GOT3 (cell line): ENCODE measurements at places on chromosomes 7 and 10.

GRCh38 chr7:37052705-37053104, 328.4 kb upstream of the AOAH start:
- DNase-seq = no peak

DNA sequence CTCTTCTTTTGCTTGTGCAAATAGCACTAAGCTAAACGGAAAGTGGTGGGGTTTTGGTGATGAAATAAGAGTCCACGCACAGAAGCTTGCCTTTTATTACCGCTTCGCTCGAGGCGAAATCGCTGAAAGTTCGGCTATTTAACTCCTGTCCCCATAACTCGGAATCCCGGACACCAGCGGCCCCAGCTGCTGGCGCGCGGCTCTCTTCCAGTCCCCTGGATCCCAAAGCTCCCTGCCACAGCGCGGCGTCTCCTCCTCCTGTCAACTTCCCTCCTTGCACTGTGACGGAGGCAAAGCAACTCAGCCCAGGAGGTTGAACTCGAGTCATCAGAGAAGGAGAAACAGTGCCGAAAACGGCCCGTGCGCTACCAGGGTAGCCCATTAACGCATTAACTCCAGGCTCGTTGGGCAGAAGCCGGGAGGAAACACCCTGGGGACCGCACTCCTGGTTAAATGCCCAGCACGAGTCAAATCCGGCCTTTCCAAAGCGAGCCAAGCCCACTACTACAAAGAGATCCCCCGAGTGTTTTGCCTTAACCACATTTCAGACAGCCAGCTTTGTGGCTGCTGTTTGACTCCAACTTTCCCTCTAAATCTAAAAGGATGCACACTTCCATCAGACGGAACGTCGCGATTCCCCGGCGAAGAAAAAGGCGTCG, 1.3 kb downstream of the SEMA3D start:
- DNase-seq = no peak

DNA sequence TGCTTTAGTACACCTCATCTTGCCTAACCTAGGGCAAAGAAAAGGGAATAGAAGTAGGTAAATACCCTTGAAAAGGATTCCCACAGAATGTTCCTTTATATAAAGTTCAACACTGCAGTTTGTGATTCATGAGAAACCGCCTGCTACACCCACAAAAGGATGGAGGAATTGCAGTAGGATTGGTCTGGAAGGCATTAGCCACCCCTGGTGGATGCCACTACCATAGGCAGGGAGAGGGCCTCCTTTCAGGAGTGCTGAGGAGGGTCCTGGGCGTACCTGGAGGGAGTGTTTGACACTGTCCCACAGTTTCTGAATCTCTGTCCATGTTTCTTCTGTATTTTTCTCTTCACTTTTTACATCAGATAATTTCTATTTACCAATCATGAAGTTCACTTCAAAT, 221.8 kb upstream of the TMEM72 start:
- no peak for DNase-seq

DNA sequence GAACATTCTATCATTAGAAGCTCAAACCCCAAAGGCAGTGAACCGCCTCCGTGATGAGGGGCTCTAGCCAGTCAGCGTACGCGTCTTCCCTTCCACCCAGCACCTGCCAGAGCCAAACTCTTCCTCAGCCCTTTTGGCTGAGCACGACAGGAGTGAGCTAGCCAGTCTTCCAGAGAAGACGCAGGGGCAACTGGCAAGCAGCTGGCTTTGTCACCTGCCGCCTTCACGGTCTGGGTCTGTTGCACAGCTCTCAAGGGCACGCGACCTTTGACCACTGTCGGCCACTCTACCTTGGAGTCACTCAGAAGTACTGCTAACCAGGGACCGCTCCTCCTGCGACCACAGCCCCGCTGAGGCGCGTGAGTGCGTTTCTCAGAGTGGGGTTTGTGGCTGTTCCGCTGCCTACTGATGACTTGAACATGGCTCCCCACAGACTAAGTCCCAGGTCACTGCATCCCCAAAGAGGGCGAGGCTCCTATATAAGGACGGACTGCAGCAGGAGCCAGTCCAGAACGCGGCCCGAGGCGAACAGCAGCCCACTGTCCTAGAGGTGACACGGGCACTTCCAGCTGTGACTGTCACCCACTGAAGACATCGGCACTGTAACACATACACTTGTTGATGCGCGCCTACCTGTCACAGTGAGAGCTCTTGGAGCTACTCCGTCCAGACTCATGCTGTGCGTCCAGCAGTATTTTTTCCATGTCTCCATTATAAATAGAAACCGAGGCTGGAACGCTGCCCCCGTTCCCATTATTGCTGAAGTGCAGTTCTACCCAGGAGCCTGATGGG, 8.4 kb downstream of the BNIP3 start:
- no peak for DNase-seq

GRCh38 chr10:46266306-46266985, 20.4 kb upstream of the ANTXRL start:
- DNase-seq = no peak

GRCh38 chr7:68955656-68956055, 642.6 kb upstream of the AUTS2 start:
- DNase-seq = no peak

DNA sequence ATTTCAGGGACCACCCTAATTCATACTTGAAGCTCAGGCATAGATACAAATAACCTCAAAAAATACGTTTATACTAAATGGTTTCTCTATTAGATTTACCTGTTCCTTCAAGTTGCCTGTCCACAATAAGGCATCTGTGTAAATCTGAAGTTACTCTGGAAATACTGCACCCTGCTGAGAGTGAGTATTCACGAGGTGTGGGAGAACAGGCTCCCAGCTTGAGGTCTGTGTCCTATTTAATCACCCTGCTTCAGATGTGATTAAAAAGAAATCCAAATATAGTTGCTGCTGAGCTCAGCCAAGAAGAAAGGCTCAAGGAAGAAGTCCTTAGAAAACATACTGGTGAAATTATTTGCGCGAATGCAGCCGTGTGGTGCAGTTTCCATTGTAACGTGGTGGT, 136.8 kb downstream of the KLF6 start:
- DNase-seq = no peak

- no peak for DNase-seq
These were observed 20.8 kb downstream of the AKR1E2 start for GRCh38 chr10:4846775-4847174.

GRCh38 chr10:43427166-43427825, 9.6 kb upstream of the ZNF487 start:
- no peak for DNase-seq

- no peak for DNase-seq
These were observed 101.1 kb downstream of the ELAPOR2 start for GRCh38 chr7:86958380-86958779.
